ENCODE measurements at places on chromosomes 7 and 10.

DNA sequence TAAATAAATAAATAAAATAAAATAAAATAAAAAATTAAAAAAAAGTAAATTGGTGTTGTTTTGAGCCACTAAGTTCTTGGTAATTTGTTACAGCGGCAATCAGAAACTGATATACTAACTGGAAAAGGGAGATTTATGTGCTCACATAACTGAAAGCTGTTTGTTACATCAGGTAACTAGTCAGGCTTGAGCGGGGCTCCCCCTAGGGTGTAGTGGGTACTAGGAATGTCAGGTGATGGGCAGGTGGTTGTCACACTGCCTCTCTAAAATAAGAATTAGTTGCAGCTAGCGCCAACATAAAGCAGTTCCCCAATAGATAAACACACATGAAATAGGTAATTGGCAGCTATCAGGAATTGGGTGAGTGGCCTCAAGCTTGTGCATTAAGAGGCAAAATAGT is 1336.9 kb downstream of the XPNPEP1 start:
- no peak overlapping the region for H3K27ac ChIP-seq
- no peaks in the 10 kb centered on the region for H3K36me3 ChIP-seq
- H3K4me3 ChIP-seq, result no peak overlapping the region

DNA sequence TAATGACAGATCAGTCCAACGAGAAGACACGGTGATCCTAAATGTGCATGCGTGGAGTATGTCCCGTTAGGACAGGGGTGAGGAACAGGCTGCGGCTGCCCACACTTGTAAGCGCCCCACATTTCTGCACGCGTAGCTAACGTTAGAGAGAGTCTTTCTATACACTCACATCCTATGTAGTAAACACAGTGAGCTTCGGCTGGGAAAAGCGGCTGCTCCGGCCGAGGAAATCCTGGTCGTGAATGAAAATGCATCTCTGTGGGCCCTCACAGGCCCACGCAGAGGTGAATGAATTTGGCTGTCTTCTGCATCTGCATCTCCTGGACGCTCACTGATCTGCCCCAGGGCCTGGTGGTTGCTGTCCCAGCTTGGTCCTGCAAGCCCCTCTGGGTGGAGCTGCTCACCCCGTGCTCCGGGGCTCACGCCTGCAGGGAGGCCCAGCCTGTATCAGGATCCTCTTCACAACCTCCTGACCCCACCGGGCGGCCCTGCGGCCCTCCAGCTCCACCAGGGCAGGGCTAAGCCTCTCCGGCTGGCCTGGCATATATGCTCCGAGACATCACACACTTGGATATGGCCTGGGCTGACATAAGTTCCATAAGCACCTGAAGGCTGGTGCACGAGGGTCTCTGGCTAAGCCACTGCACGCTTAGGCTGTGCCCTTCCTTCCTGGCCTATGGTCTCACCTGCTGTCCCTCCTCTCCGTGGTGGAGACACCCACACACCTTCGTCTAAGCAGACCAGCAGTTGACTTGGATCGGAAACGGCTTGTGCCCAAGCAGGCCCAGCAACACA is 117.9 kb upstream of the DIP2C start:
- H3K36me3 ChIP-seq, result peaks cover 56% of the 10 kb centered on the region
- H3K4me3 ChIP-seq, result no peak overlapping the region
- no peaks in the 10 kb centered on the region for H3K27me3 ChIP-seq
- H3K27ac ChIP-seq, result no peak overlapping the region

DNA sequence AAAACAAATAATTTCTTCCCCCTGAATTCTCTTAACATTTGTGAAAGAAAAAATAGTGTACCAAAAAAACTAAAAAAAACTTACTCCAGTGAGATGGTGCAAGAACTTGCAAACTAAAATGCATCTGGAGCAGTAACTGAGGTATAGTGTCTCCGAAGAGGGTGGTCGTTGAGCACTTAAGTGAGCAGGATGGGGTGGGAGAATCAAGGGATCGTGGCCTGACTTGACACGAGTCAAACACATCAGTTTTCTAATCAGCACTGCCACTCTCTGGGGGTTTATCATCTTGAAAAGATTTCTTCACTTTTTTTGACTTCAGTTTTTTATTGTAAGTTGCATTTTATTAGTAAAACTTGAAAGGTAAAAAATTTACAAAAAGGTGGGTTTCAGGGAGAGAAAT is 2.5 kb downstream of the ZNF273 start:
- no peaks in the 10 kb centered on the region for H3K27me3 ChIP-seq
- peaks cover 1% of the 10 kb centered on the region for H3K36me3 ChIP-seq
- DNase-seq, result no peak
- H3K4me3 ChIP-seq, result no peak overlapping the region
- H3K27ac ChIP-seq, result no peak overlapping the region
- peaks cover 48% of the 10 kb centered on the region for H3K4me1 ChIP-seq

GRCh38 chr7:155709453-155709852 is 65.0 kb downstream of the RBM33 start:
- H3K27ac ChIP-seq, result no peak overlapping the region
- H3K4me1 ChIP-seq, result peaks cover 9% of the 10 kb centered on the region
- H3K36me3 ChIP-seq, result peaks cover 76% of the 10 kb centered on the region
- no peak for DNase-seq
- H3K4me3 ChIP-seq, result no peak overlapping the region
- H3K27me3 ChIP-seq, result no peaks in the 10 kb centered on the region

- peaks cover 15% of the 10 kb centered on the region for H3K4me1 ChIP-seq
- H3K4me3 ChIP-seq, result no peak overlapping the region
- no peak for DNase-seq
- no peaks in the 10 kb centered on the region for H3K27me3 ChIP-seq
- no peaks in the 10 kb centered on the region for H3K36me3 ChIP-seq
- H3K27ac ChIP-seq, result no peak overlapping the region
Measured at GRCh38 chr7:129184981-129185670, 3.3 kb upstream of the SMO start.

- H3K4me3 ChIP-seq, result no peak overlapping the region
- no peaks in the 10 kb centered on the region for H3K27me3 ChIP-seq
- no peaks in the 10 kb centered on the region for H3K36me3 ChIP-seq
- DNase-seq, result peak; percentile 76
- no peak overlapping the region for H3K27ac ChIP-seq
- H3K4me1 ChIP-seq, result peaks cover 12% of the 10 kb centered on the region
Measured at GRCh38 chr10:63554657-63555056, 33.5 kb downstream of the REEP3 start.

GRCh38 chr7:112433289-112433688 is 17.0 kb upstream of the IFRD1 start:
- no peaks in the 10 kb centered on the region for H3K4me1 ChIP-seq
- H3K4me3 ChIP-seq, result no peak overlapping the region
- H3K27me3 ChIP-seq, result no peaks in the 10 kb centered on the region
- no peak for DNase-seq
- no peak overlapping the region for H3K27ac ChIP-seq

GRCh38 chr10:101080933-101081931 is 19.4 kb downstream of the KAZALD1 start:
- no peak overlapping the region for H3K4me3 ChIP-seq
- no peaks in the 10 kb centered on the region for H3K27me3 ChIP-seq
- no peaks in the 10 kb centered on the region for H3K4me1 ChIP-seq
- no peak for DNase-seq
- H3K27ac ChIP-seq, result no peak overlapping the region

DNA sequence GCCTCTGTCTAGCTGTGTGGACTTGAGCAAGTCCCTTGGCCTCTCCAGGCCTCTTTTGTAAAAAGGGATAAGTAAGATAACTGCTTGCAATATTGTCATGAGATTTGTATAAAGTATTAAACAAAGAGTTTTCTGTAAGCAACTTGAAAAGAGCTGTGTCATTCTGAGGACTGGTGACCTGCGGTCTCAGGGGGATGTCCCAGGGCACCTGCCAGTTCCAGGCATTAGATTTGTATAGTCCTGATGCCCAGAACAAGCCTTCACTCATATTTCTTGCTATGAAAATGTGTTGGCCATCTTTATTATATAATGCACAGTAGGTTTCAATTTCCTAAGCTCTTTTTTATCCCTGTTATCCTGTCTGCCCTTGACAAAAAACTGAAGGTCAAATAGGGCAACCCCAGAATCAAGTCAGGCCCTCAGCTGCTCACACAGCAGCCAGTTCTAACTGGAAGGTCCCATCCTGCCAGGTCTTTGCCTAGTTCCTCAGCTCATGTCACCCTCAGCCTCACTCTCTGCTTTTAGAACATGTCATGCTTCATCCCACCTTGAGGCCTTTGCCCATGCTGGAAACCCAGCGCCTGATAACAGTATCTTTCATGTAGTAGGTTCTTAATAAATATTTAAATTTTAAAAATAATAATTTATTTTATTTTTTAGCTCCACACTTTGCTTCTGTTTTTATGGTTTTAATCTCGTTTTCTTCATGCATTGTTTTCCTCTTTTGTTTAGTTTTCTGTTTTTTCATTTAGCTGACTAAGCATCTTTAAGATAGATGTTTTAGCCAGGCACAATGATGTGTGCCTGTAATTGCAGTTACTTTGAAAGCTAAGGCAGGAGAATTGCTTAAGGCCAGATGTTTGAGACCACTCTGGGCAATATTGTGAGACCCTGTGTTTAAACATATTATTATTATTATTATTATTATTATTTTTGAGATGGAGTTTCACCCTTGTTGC is 87.5 kb upstream of the ZNF92 start:
- no peaks in the 10 kb centered on the region for H3K4me1 ChIP-seq
- no peaks in the 10 kb centered on the region for H3K27me3 ChIP-seq
- no peak overlapping the region for H3K27ac ChIP-seq
- no peak overlapping the region for H3K4me3 ChIP-seq
- H3K36me3 ChIP-seq, result no peaks in the 10 kb centered on the region

DNA sequence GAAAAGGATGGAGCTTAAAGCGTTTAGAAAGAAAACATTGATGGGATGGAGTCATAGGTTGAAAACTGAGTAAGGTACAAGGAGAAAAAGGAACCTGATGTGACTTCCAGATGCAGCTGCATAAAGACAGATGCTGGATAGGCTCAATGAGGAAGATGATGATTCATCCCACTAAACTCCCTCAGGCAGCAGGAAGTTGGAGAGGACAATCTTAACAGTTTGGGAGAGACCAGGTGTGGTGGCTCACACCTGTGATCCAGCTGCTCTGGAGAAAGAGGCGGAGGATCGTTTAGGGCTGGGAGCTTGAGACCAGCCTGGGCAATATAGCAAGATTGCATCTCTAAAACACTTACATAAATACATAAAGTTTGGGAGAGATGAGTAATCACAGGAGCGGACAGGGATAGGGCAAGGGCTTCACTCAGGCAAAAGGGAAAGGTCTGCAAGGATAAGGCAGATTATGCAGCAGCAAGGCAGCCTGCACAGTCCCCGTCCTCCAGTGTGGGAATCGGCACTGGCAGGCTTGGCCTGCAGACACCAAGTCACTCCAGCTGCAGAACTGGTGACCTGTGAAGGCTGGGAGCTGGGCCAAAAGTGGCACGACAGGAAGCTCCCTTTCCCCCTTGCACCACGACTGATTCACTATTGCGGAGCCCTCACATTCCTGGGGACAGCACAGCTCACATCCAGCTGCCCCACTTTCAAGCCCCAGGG is 438.5 kb downstream of the GRID1 start:
- H3K36me3 ChIP-seq, result no peaks in the 10 kb centered on the region
- no peak overlapping the region for H3K4me3 ChIP-seq
- DNase-seq, result no peak
- H3K4me1 ChIP-seq, result no peaks in the 10 kb centered on the region

GRCh38 chr10:12420530-12421120 is 71.3 kb downstream of the CAMK1D start:
- peaks cover 2% of the 10 kb centered on the region for H3K36me3 ChIP-seq
- H3K4me1 ChIP-seq, result peaks cover 35% of the 10 kb centered on the region
- no peak for DNase-seq
- H3K4me3 ChIP-seq, result no peak overlapping the region
- H3K27ac ChIP-seq, result no peak overlapping the region
- H3K27me3 ChIP-seq, result no peaks in the 10 kb centered on the region

DNA sequence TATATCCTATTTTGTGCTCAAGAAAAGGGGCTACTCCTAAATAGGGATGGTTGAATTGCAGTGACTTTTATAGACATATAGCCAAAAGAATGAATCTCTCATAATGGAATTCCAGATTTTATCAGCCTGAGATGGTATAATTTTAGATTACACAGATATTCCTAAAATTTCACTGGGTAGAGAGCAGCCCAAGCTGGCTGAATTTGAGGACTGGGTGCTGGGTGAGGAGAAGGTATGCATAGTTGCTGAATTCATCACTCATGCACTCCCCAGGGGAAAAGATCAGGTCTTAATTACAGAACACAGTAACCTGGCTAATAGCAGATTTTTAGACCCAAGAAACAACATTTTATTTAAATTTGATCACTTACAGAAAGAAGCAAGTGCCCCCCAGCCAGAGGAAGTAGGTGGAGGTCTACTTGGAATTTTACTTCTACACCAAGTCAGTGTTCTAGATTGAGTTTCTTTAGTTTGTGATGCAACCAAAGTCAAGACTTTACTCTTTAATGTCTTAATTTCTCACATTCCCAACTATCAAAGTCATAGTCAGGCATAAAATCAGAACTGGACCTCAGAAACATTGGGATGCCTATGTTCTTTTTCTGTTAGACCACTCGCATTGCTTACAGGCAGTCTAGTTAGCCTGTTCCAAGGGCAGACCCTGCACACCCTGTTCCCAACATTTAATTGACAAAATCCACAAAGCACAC is 337.4 kb upstream of the PODXL start:
- H3K4me1 ChIP-seq, result no peaks in the 10 kb centered on the region
- no peaks in the 10 kb centered on the region for H3K36me3 ChIP-seq
- H3K4me3 ChIP-seq, result no peak overlapping the region
- H3K27me3 ChIP-seq, result no peaks in the 10 kb centered on the region
- no peak overlapping the region for H3K27ac ChIP-seq

DNA sequence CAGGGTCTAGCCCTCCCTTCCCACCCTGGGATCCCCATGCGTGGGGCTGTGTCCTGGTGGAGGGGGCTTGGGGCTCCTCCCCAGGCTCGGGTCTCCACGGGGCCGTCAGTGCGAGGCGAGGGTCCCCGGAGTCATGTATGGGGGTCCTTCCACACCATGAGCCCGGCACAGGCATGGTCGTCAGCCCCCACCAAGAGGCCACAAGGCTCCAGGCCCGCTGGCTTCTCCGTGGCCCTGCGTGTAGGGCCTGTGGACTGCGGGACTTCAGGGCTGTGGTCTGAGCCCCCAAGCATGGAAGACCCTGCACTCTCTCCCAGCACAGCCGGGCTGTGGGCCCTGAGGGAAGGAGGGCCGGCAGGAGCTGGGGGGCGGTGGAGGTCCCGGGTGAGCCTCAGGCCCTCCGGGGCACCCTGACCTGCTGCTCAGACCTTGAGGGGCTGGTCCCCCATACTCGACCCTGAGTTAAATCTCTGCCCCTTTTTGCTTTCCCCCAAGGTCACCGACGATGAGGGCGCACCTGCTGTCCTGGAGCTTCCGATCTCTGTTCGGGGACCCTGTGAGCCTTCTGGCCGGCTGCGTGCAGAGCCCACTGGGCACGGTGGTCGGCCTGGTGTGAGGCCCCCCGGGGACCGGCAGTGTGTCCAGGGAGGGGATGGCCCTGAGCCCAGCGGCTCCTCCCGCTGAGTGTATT is 19.7 kb downstream of the PWWP2B start:
- H3K27ac ChIP-seq, result peak overlapping the region; percentile 82
- H3K4me3 ChIP-seq, result no peak overlapping the region
- no peaks in the 10 kb centered on the region for H3K27me3 ChIP-seq
- H3K36me3 ChIP-seq, result peaks cover 13% of the 10 kb centered on the region
- peaks cover 74% of the 10 kb centered on the region for H3K4me1 ChIP-seq
